K562 (cell line): ENCODE measurements at places on chromosomes 1 and 21. TPM values are rescaled to one million over a fixed set of nuclear protein-coding genes. Genes with fewer than 3 reads are reported as not detected.

Gene TMEM269
- 0.09 TPM in 2 replicates for polyA plus RNA-seq

Gene GALE
- 125 and 139 TPM in 2 replicates for polyA plus RNA-seq

Gene LRRC71
- 0.19 and 0.91 TPM in 2 replicates for polyA plus RNA-seq

Gene PIGC
- 39.1 and 49.9 TPM in 2 replicates for polyA plus RNA-seq

Gene CHAF1B
- polyA plus RNA-seq, result 19.4 and 23.4 TPM in 2 replicates

Gene DTL
- polyA plus RNA-seq, result 42.9 and 48.6 TPM in 2 replicates

Gene SUMO3
- polyA plus RNA-seq, result 143 and 146 TPM in 2 replicates

GRCh38 chr21:45226540-45227326 lies 61.0 kb downstream of the POFUT2 start:
- H3K27me3 ChIP-seq, result peaks cover 44% of the 10 kb centered on the region
- H3K4me1 ChIP-seq, result peaks cover 10% of the 10 kb centered on the region; the same call in 1 of the 2 replicates
- no peak for DNase-seq
- no peaks in the 10 kb centered on the region for H3K36me3 ChIP-seq

- H3K4me1 ChIP-seq, result no peaks in the 10 kb centered on the region
- no peaks in the 10 kb centered on the region for H3K27me3 ChIP-seq
- H3K4me3 ChIP-seq, result no peak overlapping the region
- H3K36me3 ChIP-seq, result no peaks in the 10 kb centered on the region
Observed at GRCh38 chr21:16842696-16843035, 670.2 kb upstream of the CXADR start.

DNA sequence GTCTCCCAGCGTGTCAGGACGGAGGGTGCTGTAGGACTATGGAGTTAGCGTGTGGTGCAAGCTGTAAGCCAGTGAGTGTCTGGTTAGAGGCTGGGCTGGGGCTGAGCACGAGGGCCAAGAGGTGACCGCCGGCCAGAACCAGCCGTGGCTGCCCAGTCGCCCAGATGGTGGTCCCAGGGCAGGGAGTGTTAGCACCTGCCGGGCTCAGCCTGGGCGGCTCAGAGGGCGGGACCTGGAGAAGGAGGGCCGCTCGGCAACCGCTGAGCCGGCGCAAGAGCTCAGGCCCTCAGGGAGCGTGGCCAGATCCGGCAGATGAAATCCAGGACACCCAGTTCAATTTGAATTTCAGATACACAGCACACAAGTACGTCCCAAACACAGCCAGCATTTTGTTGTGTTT lies 87.9 kb downstream of the PRDM16 start:
- no peaks in the 10 kb centered on the region for H3K36me3 ChIP-seq
- peaks cover 87% of the 10 kb centered on the region for H3K27me3 ChIP-seq
- H3K4me3 ChIP-seq, result no peak overlapping the region
- DNase-seq, result no peak

DNA sequence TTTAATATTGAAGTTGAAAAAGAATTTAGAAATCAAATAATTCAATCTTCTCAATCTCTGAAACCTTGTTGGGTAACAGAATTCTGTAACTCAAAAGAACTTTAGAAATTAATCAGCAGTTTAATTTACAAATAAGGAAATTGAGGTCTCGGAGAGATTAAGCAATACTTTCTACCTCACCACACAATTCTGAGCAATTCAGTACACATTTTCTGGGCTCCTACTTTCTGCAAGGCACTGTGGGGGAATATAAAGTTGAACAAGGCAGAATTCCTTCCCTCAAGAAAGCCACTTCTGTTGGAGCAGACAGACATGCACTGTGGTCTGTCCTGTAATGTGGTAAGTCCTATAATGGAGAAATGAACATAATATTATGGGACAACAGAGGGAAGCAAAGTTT lies 47.7 kb downstream of the MEF2D start:
- H3K36me3 ChIP-seq, result no peaks in the 10 kb centered on the region
- peaks cover 21% of the 10 kb centered on the region for H3K4me1 ChIP-seq
- H3K27me3 ChIP-seq, result peaks cover 16% of the 10 kb centered on the region; the same call in 2 of the 3 replicates
- no peak for DNase-seq

DNA sequence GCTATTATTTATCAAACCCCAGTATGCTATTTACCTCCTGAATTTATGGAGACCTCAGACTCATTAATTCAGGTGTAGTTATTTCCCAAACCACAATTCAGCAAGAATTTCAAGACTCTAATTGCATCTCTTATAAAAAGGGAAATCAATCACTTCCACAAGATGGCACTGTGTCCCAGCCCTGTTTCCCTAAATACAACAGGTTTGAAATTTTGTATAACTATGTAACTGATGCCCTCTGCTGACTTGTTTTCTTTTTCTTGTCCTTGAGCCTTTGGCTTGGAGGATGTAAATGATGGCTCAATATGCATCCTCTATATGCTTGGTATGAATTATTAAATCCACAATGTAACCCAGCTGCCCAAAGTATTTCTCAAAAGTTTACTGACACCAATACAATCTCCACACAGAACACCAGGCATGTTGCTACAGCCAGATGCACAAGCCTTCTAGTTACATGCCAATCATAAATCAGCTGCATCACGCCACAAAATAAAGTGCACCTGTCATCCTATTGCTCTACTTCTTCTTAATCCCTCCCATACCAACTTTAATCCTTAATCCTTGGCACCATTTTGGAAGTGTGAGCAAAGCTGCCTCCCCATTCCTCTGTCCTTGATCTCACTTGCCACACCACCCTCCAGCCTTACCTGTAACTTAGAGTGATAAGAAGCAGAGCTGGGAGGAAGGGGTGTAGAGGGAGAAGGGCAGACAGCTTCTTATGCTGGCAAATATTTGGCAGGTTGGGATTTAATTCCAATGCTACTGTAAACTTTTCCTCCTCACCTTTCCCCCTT lies 9.0 kb downstream of the C1orf105 start:
- H3K4me3 ChIP-seq, result no peak overlapping the region
- no peaks in the 10 kb centered on the region for H3K36me3 ChIP-seq
- H3K27me3 ChIP-seq, result no peaks in the 10 kb centered on the region
- DNase-seq, result peak; percentile 63
- H3K27ac ChIP-seq, result no peak overlapping the region

- H3K4me3 ChIP-seq, result no peak overlapping the region
- no peak overlapping the region for H3K27ac ChIP-seq
- H3K4me1 ChIP-seq, result no peaks in the 10 kb centered on the region
- DNase-seq, result no peak
Observed at GRCh38 chr1:82870332-82870731, 1069.6 kb downstream of the ADGRL2 start.

DNA sequence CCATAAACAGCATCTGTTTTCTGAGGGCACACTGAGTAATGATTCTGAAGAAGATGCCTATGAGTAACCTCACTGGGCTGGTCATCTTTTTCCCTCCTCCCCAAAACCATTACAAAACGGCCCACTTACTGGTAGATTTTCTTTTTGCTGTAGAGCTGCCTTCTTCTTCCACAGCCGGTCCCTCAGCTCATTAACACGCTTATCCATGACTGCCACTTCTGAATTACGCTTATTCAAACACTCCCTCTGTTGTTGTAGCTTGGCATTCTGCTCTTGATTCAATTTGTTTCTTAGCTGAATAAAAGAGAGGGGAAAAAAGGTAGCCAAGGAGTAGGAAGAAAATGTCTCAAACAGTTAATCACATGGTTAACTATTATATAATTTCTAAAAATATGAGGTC lies 43.1 kb downstream of the TP53BP2 start:
- H3K36me3 ChIP-seq, result peaks cover 92% of the 10 kb centered on the region
- DNase-seq, result no peak
- H3K27me3 ChIP-seq, result no peaks in the 10 kb centered on the region
- no peak overlapping the region for H3K4me3 ChIP-seq
- H3K4me1 ChIP-seq, result no peaks in the 10 kb centered on the region
- H3K27ac ChIP-seq, result no peak overlapping the region

DNA sequence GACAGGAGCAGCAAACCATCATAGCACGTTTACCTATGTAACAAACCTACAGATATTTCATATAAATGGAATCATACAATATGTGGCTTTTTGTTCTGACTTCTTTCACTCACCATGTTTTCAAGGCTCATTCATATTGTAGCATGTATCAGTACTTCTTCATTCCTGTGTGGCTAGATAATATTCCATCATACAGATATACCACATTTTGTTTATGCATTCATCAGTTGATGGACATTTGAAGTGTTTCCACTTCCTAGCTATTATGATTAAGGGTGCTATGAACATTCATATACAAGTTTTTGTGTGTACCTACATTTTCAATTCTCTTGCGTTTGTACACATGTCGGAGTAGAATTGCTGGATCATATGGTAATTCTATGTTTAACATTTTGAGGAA lies 90.1 kb downstream of the CDC42BPA start:
- H3K36me3 ChIP-seq, result 0 out of 3 replicates have a peak, but pooled peaks cover under 1% of the 10 kb centered on the region
- DNase-seq, result no peak
- no peaks in the 10 kb centered on the region for H3K27me3 ChIP-seq
- H3K4me1 ChIP-seq, result peaks cover 18% of the 10 kb centered on the region
- no peak overlapping the region for H3K4me3 ChIP-seq

GRCh38 chr1:65069011-65069565 lies 78.9 kb upstream of the AK4 start:
- no peaks in the 10 kb centered on the region for H3K36me3 ChIP-seq
- no peaks in the 10 kb centered on the region for H3K27me3 ChIP-seq
- H3K27ac ChIP-seq, result peak overlapping the region; percentile 94
- H3K4me1 ChIP-seq, result peaks cover 18% of the 10 kb centered on the region

- no peak for DNase-seq
- no peak overlapping the region for H3K27ac ChIP-seq
- no peaks in the 10 kb centered on the region for H3K27me3 ChIP-seq
- H3K36me3 ChIP-seq, result peaks cover 42% of the 10 kb centered on the region
- H3K4me3 ChIP-seq, result no peak overlapping the region
- no peaks in the 10 kb centered on the region for H3K4me1 ChIP-seq
Observed at GRCh38 chr1:44926311-44926781, 60.0 kb downstream of the EIF2B3 start.
